Substantia nigra (tissue), 51 donors: ENCODE measurements at places on chromosomes 1 and 21.

DNA sequence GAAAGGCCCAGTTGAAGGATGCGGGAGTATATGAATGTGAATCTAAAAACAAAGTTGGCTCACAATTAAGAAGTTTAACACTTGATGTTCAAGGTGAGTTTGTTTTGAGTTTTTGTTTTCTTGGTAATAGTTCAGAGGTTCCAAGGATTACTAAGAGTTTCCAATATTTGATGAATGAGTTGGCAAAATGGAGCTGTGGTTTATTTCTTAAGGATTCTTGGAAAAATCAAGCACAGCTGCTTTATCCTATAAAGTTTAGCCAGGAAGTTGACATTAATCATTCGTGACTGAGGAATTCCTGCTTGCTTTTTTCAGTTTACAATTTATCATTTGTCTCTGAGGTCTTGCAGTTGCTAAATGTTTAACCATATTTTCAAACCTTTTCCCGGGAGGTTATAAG, 15.1 kb downstream of the VCAM1 start:
- no peak for DNase-seq

GRCh38 chr1:980602-981395, 1.1 kb downstream of the PERM1 start:
- no peak for DNase-seq

GRCh38 chr1:65471861-65472332, 51.4 kb downstream of the LEPR start:
- no peak for DNase-seq

DNA sequence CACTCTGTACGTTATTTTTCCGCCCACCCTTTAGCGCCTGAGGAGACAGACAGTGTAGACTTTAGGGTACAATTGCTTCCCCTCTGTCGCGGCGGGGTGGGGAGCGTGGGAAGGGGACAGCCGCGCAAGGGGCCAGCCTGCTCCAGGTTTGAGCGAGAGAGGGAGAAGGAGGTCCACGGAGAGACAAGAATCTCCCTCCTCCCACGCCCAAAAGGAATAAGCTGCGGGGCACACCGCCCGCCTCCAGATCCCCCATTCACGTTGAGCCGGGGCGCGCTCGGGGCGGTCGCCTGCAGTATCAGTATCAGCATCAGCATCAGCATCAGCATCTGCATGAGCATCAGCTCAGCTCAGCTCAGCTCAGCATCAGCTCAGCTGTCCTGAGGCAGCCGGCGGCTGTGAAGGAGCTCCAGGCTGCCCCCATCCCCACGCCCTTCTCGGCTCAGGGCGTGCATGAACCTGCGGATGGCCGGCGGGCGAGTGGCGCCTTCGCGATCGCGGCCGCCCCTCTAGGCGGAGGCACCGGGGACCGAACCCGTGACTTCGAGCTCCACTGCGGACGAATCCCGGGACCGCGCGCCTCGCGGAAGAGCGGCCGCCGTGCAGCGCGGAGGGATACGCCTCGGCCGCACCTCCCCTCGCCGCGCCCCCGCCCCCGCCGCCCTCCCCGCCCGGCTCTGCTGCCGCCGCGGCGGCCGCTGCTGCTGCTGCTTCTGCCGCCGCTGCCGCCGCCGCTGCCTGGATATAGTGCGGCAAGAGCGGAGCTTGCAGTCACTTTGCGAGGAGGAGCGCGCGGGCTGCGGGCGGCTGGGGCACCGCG, at the start of gene NCAM2:
NCAM2 (plus strand) TSS at position 774 of the 820 bp plus-strand sequence.
- peak; percentile 72 for DNase-seq

GRCh38 chr1:20600156-20600555, 11.3 kb downstream of the CDA start:
- DNase-seq = no peak

DNA sequence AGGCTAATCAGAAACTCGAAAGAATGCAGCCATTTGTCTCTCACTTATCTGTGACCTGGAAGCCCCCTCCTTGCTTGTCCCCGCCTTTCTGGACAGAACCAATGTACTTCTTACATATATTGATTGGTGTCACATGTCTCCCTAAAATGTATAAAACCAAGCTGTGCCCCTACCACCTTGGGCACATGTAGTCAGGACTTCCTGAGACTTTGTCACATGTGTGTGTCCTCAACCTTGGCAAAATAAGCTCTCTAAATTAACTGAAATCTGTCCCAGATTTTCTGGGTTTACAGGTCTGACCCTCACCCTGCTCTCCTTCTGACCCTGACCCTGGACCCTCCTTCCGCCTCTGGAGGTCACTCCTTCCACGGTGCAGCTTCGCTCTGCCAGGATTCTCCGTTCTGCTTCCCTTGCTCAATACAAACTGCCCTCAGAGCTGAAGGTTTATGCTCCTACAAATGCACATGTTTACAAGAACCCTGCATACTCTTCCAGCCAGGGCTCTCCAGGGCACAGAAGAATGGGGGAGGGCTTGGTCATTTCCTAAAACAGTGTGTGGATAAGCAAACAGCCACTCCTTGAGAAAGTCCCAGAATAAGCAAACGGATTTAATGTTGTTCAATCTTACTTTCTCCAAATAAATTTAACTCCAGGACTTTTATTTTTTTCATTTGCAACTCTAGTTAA, 160.5 kb downstream of the ACTL8 start:
- DNase-seq = no peak
